Camera-type eye (tissue), 1 donor: ENCODE measurements at places on chromosomes 11 and 22. TPM values are rescaled to one million over a fixed set of nuclear protein-coding genes. Genes with fewer than 3 reads are reported as not detected.

Gene ELFN2
- total RNA-seq: 7.0 TPM

Gene UBQLNL
- total RNA-seq: 1.2 TPM

Gene MUC6
- not detected for total RNA-seq

Gene EXPH5
- total RNA-seq: 10.3 TPM

Gene LAMTOR1
- total RNA-seq: 51.8 TPM

Gene CBLIF
- total RNA-seq: not detected

Gene OR52E8
- total RNA-seq: not detected

Gene NUP50
- total RNA-seq: 65.0 TPM

Gene MRPL21
- 33.3 TPM for total RNA-seq

Gene MEI1
- total RNA-seq: 0.82 TPM

Gene C22orf42
- total RNA-seq: not detected

Gene P2RX3
- total RNA-seq: 1.3 TPM

Gene BIRC3
- total RNA-seq: 4.1 TPM

Gene RFPL2
- not detected for total RNA-seq

Gene MAPK8IP2
- total RNA-seq: 22.7 TPM

Gene CALCA
- not detected for total RNA-seq

Gene MMP12
- total RNA-seq: not detected

Gene SERHL2
- 4.5 TPM for total RNA-seq

Gene OR5AK2
- total RNA-seq: not detected

Gene DDI1
- total RNA-seq: not detected

Gene PATE4
- not detected for total RNA-seq

Gene C11orf21
- 1.3 TPM for total RNA-seq

Gene B3GAT1
- total RNA-seq: 19.8 TPM

Gene NFAM1
- 0.77 TPM for total RNA-seq

Gene PATL1
- 15.5 TPM for total RNA-seq

Gene TESMIN
- 2.1 TPM for total RNA-seq

Gene SLC22A8
- total RNA-seq: 8.5 TPM

Gene AIP
- total RNA-seq: 49.3 TPM

Gene SSH3
- 29.1 TPM for total RNA-seq

Gene ENTHD1
- not detected for total RNA-seq

Gene SCUBE1
- 17.4 TPM for total RNA-seq

Gene SCARF2
- total RNA-seq: 16.8 TPM

Gene NXPE1
- not detected for total RNA-seq

Gene DNAJB7
- not detected for total RNA-seq

Gene TRAF6
- 16.7 TPM for total RNA-seq

Gene CYP2D6
- 3.3 TPM for total RNA-seq

Gene TTC36
- 2.5 TPM for total RNA-seq

Gene PKDREJ
- 0.05 TPM for total RNA-seq

Gene BTBD18
- not detected for total RNA-seq

Gene SLC1A2
- total RNA-seq: 101 TPM

Gene SLC22A12
- total RNA-seq: not detected

Gene CD6
- total RNA-seq: 0.49 TPM

Gene P2RY6
- 0.44 TPM for total RNA-seq

Gene TCF20
- total RNA-seq: 50.8 TPM

Gene POTEH
- total RNA-seq: not detected

Gene POU2F3
- total RNA-seq: 0.27 TPM

Gene TNKS1BP1
- 49.8 TPM for total RNA-seq

Gene SOX6
- total RNA-seq: 46.6 TPM

Gene TREH
- not detected for total RNA-seq

Gene APOA1
- 0.60 TPM for total RNA-seq

Gene C22orf15
- 0.88 TPM for total RNA-seq

Gene DBX1
- total RNA-seq: not detected

Gene KRTAP5-10
- total RNA-seq: not detected

Gene CYP2R1
- 22.4 TPM for total RNA-seq
